Muscle of back (tissue), 13 donors: ENCODE measurements at places on chromosomes 12 and 14.

GRCh38 chr12:89451841-89452251 lies 72.8 kb downstream of the GALNT4 start:
- DNase-seq = peak; percentile 39

DNA sequence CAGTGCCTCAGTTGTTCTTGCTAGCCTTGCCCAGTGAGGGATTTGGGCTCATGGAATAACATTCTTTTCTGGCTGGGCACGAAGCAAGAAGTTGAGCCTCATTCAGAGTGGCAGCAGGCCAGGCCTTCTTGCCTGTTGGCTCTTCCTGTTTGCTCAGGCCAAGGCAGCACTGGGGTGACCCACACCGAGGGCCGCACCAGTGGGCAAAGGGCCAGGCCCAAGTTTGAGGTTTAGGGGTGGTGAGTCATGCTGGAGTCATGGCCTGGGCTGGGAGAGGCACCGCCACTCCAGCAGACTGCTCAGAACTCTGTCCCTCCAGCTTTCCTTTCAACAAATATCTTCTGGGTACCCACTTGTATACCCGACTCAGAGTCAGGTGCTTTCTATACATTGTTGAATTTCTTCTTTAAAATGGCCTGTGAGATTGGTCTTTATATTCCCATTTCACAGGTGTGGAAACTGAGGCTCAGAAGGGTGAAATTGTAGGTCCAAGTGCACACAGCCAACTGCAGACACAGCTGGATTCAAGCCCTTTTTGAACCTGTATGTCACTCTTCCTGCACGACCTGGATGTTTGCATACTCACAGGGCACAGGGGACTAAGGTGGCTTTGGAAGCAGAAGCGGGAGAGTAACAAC lies 279.4 kb downstream of the FOXN3 start:
- peak; percentile 45 for DNase-seq

- no peak for DNase-seq
Measured at GRCh38 chr12:53868511-53868986, 70.1 kb upstream of the HOXC13 start.

- DNase-seq = no peak
Measured at GRCh38 chr14:65462411-65462810, 49.9 kb downstream of the FUT8 start.

DNA sequence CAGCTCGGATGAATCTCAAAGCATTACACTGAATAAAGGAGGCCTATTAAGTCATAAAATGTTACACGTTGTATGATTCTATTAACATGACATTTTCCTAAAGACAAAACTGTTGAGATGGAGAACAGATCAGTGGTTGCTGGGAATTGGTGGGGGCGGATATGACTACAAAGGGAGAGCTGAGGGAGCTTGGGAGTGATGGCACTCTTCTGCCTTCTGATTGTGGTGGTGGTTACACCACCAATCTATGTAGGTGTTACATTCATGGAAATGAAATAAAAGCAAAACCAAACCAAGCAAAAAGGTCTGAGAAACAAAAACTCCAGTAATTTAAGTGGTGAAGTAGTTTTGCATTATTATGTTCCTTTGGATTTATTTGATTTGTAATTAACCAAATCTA lies 16.4 kb upstream of the EVL start:
- no peak for DNase-seq

DNA sequence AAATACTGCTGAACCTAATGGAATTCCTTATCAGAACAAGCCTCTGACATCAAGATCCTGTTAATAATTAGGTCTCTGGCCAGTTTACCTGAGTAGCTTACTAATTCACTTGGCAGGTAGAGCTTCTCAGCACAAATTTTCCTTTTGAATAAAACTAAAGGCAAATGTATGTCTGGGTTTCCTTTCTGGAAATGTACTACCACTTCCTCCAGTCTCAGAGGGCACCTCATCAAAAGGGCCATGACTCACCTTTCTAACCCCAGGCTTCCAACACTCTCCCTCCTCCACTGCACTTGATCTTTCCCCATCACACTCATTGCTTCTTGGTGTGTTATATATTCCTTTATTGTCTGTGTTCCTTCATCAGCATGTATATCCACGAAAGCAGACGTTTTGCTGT lies 90.5 kb downstream of the SLC2A13 start:
- DNase-seq = no peak

GRCh38 chr12:63086149-63086915 lies 64.7 kb downstream of the AVPR1A start:
- DNase-seq = no peak
